ENCODE measurements at places on chromosomes 1 and 21.
A peak's percentile ranks its signal among the peaks of the same experiment; 100 is the strongest.

- no peak for DNase-seq
Observed at GRCh38 chr1:169109561-169110134, 3.2 kb downstream of the ATP1B1 start.

- DNase-seq: no peak
Observed at GRCh38 chr1:229710746-229711145, 84.7 kb downstream of the URB2 start.

- DNase-seq: no peak
Observed at GRCh38 chr1:16433030-16433429, 4.2 kb downstream of the SPATA21 start.

- DNase-seq: no peak
Observed at GRCh38 chr1:42333662-42334239, 1.3 kb downstream of the FOXJ3 start.

DNA sequence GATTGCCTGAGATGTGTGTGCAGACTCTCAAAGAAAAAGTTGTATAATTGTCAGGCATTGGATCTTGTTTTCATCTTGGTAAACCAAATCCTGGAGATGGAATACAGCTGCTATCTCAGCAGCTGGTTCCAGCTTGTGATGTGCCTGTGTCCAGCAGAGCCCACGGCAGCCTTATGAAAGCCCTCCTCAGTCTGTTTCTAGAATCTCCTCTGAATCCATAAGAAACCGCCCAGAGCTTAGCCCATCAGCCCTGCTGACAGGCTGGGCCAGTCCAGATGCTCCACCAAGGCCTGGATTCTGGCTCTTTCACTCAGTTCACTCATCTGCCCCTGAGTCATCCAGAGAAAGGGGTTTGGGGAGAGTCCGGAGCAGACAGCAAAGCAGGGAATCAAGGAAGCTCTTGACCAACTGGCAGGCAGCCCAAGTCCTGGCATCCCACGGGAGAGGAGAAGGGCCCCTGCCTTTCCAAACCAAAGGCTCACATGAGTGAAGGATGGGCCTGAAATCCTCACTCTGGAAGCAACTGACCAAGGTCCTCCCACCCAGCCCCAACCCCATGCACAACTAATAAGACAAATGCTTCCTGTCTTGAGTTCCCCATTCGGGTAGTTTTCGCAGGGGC is 45.7 kb downstream of the NAV1 start:
- DNase-seq: no peak

DNA sequence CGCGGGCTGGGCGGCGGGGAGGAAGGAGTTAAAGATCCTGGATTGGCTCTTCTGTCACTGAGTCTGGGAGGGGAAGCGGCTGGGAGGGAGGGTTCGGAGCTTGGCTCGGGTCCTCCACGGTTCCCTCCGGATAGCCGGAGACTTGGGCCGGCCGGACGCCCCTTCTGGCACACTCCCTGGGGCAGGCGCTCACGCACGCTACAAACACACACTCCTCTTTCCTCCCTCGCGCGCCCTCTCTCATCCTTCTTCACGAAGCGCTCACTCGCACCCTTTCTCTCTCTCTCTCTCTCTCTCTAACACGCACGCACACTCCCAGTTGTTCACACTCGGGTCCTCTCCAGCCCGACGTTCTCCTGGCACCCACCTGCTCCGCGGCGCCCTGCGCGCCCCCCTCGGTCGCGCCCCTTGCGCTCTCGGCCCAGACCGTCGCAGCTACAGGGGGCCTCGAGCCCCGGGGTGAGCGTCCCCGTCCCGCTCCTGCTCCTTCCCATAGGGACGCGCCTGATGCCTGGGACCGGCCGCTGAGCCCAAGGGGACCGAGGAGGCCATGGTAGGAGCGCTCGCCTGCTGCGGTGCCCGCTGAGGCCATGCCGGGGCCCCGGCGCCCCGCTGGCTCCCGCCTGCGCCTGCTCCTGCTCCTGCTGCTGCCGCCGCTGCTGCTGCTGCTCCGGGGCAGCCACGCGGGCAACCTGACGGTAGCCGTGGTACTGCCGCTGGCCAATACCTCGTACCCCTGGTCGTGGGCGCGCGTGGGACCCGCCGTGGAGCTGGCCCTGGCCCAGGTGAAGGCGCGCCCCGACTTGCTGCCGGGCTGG is at the start of gene NPR1:
Gene NPR1 (plus strand): TSS at position 170 of the 818 bp plus-strand sequence. CDS start 421 bp downstream, at position 591.
- DNase-seq: no peak

GRCh38 chr1:183732236-183732880 is 72.6 kb upstream of the RGL1 start:
- no peak for DNase-seq

GRCh38 chr1:33001282-33001681 is 35.4 kb downstream of the AK2 start:
- DNase-seq: no peak

GRCh38 chr1:106924360-106924759 is 132.1 kb upstream of the PRMT6 start:
- DNase-seq: no peak

GRCh38 chr1:1073743-1074587 is at the start of gene RNF223:
TSS of gene RNF223 (minus strand) at chr1:1074306. CDS start at chr1:1072566, 1,740 bp downstream.
- no peak for DNase-seq

GRCh38 chr1:23291706-23292105 is 52.4 kb downstream of the HNRNPR start:
- no peak for DNase-seq

DNA sequence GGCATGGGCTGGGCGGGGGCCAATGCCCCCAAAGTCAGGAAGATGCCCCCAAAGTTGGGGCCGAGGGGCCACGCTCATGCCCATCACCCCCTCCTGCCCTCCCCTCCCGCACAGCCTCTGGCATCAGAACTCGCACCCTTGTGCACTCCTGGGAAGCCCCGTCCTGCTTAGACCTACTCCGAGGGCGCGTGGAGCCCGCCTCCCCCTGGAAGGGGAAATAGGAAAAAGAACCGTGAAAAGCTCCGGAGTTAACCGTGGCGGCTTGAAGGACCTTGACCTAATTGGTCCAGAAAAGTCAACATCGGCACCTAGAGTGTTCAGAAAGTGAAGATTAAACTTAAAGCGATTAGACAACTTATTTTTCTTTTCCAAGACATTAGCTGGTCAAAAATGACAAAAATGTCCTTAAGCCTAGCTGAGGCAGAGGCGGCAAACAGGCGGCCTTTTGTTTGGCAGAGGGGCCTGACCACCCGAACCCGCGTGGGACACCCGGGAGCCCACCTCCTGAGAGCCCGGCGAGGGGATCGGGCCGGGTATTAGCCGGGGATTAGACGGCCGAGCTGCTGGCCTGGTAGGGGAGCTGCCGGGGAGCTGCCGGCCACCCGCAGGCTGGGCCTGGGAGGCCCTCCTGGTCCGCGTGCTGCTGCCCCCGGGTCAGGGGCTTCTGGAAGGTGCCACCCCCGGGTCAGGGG is 65.5 kb downstream of the PRDM16 start:
- no peak for DNase-seq

DNA sequence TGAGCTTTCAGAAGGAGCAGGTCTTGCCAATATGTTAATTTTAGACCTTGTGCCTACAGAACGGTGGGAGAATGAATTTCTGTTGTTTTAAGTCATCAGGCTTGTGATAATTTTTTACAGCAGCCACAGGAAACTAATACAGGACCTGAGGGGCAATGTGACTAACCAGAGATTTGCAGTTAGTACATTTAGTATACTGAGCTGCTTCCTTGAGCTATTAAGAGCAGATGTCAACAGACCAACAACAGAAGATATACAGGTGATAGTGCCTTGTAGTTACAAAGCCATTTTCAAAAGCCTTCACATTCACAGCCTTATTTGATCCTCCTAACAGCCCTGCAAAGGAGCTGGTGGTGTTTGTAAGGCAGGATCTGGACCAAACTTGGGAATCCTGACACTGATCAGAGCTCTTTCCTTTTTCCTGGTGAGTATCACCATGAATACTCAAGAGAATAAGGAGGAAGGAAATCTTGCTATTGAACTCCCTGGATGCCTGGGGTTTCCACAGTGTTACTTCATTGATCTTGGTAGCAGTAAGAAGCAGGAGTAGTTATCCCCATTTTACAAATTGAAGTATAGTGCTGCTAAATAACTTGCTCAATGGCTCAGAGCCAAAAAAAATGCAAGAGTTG is 4.7 kb upstream of the SLAMF1 start:
- no peak for DNase-seq

GRCh38 chr21:36461277-36461917 is 18.5 kb downstream of the CLDN14 start:
- DNase-seq: no peak

DNA sequence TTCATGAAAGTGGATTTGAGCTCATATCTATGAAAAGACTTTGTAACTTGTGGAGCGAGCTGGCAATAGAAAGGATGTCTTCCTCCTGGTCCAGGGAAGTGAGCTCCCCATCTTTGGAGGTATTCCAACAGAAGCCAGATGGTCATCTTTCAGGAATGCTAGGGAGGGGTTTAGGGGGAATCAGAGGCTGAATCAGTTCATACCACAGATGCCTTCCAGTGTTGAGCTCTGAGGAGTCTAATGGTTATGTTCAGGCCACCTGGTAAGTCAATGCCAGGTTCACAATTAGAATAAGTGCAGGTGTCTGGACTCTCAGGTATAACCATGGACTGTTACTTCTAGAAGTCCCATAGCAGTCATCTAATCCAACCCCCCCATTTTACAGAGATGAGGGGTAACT is 119.1 kb downstream of the ACTL8 start:
- no peak for DNase-seq

GRCh38 chr1:100523038-100523652 is 14.8 kb upstream of the GPR88 start:
- DNase-seq: no peak

DNA sequence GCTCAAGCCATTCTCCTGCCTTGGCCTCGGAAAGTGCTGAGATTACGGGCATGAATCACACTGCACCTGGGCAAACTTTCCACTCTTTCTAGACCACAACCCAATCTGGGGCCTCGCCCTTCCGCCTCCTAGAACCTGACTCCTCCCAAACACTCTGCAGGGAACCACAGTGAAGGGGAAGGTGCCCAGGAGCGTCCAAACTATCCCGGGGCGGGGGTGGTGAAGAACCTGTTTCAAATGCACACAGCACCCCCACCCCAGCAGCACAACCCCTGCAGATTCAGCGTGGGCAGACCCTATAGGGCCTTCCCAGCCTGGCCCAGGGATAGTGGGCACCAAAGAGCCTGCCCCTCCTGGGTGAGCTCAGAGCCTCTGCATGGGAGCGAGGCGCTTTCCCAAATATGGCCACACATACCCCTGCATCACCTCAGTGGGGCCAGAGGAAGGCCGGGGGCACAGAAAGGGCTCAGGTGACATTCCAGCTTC is 86.9 kb downstream of the STUM start:
- peak; percentile 57 for DNase-seq

Data from CD8-positive, alpha-beta memory T cell (primary cell).